Activated CD8-positive, alpha-beta T cell treated with anti-CD3 and anti-CD28 coated beads for 36 hours (primary cell): ENCODE measurements at places on chromosomes 16 and 17. TPM values are rescaled to one million over a fixed set of nuclear protein-coding genes. Genes with fewer than 3 reads are reported as not detected.

DNA sequence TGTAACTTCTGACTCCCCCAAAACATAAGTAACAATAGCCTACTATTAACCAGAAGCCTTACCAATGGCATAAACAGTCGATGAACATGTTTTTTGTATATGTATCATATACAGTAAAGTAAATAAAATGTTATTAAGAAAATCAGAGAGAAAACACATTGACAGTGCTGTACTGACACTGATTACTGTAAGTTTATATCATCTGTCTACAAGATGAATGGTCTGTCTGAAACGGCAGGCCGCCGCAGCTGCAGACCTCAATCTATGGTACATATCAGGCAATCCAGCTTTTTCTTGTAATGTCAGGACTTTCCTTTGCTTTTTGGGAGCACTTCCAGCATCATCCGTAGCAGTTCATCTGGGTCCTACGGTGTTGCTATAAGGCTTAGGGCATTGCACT, 44.2 kb upstream of the RPH3AL start:
- no peak for DNase-seq

GRCh38 chr17:21361020-21361809, 14.9 kb upstream of the KCNJ12 start:
- DNase-seq = no peak

DNA sequence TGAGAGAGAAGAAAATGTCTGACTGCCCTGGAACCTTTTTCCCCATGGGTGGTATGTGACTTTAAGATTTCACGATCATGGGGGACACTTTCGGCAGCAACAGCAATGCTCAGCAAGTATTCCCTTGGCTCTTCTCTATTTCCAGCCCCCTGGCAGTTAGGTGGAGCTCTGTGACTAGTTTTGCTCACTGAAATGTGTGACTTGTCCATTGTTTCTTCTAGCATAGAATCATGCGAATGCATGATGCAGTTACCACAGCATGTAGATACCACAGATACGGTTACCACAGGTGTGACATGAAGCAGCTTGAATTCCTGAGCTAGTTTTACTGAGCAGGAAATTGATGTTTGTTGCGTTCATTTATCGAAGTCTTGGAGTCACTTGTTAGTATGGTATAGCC, 1034.5 kb upstream of the EEF2KMT start:
- DNase-seq = no peak

Gene FBXW10
- total RNA-seq = not detected

Gene VASN
- total RNA-seq = not detected

Gene PAM16
- total RNA-seq = 65.9 TPM

DNA sequence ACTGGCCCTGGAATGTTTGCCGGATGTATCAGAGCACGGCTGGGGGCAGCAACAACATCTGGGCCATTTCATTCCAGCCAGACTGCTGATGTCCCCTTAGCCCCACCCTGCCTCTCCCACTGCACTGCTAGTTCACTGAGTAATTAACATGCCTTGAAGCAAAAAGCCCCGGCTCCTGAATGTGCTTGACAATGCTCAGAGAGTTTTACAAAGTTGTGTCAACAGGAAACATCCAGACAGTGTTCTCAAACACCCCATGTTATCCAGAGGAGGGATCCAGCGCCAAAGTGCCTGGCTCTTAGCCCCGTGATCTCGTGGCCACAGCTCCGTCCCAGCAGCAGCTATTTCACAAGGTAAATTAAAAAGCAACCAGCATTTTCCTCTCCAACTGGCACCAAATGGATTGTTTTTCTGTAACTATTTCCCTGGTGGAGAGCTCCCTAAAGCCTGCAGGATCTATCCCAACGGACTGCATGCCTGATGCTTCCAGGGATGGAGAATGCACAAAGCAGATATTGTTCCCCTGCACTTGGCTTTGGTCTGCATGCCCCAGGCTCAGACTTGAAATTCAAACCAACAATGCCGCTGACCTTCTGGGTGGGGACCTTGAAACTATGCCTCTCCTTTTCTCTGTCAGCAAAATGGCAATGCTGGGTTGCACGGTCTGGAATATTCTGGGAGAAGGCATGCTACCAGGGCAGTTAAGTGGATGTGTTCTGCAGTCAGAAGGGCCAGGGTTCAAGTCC, 115.6 kb upstream of the CDH5 start:
- no peak for DNase-seq

Gene LRRC46
- total RNA-seq = 0.67 TPM

- no peak for DNase-seq
Measured at GRCh38 chr16:87581857-87582215, 20.5 kb upstream of the JPH3 start.

GRCh38 chr17:65457183-65457582, 104.3 kb downstream of the AXIN2 start:
- no peak for DNase-seq

Gene NDRG4
- total RNA-seq = 1.6 TPM
